CD4-positive, alpha-beta T cell treated with Interleukin-6 at 100 ng/mL for 8 hours (primary cell): ENCODE measurements at places on chromosomes 2 and 18.

DNA sequence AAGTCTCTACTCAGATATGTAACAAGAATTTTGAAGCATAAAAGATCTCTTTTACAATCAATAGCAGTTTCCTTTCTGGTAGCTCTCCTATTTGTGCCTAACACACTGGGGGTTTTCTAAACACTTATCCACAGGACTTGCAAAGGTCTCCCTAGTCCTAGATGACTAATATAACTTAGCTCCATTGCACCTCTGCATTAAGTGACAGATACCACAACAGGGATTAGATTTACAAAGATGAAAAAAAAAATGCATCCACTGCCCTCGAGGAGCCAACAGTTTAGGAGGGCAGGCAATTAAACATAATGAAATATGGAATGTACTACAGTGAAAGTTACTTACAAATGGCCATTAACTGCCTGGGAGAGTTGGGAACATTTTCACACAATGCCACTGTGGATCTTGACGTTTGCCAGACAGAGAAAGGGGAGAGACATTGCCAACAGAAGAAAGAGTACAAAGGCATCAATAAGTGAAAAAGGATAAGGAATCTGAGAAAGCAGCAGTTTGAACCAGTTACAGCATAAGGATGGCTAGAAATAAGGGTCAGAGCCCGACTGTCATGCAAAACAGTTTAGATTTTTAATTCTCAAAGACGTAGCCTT lies 14.3 kb downstream of the PPP3R1 start:
- DNase-seq: no peak

DNA sequence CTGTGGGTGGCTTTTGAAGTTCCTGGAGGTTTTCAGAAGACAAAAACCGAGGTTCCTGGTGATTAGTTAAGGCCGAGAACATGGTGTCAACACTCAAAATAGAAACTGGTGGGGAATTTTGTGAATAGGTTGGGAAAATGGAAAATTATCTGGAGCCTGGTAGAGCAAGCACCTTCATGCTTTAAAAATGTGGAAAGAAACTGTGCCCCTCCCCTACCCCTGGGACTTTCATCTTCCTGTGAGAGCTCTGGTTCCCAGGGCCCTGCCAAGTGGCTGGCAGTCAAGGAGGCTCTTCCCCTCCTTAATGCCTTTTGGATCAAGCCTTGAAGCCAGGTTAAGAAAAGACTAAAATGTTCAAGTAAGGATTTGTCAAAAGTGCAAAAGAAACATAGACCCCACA lies 1.9 kb upstream of the CRACDL start:
- no peak for DNase-seq

DNA sequence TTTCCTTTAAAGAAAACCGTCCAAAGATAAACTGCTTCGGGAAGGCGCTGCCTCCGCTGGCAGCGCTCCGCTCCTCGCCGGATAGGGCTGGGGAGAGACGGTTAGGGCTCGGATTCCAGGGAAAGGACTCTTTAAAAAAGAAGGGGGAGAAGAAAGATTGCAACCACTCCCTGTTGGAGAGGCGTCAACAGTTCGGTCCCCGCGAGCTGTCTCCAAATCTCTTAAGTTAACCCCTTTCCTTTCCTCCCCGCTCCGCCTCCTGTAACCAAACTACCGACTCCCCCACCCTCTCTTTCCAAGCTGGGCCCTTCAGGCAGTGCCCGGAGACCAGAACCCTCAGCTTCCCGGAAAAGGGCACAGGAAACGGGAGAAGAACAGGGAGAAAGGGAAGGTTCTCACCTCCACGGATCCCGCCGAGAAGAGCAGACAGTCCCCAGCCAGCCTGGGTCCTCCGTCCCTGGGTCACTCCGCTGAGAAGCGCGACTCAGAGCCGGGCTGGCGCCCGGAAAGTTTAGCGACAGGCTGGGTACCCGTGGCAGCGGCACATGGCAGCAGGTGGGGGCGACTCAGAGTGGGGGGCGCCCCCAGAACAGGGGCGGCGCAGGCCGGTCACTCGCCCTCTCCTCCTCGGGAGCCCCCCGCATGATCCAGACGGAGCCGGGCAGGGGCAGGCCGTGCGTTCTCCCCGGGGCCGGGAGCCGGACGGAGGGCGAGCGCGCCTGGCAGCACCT lies 675 bp downstream of the FZD5 start:
- DNase-seq: no peak

DNA sequence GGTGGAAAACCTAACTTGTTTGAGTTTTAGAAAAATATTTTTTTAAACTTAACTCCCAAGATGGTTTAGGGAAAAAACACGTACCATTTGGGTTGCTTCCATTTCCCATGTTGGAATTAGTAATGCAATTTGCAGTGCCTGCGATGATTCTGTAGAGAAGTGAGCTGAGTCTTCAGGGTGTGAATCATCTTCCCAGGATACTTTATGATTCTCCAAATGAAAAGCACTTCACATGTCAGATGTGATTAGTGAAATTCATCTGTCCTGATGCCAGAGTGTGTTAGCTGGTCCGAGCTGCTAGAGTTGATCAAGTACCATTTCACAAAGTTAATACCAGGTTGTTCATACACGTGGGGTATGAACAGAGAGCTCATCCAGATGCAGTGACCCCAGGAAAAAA lies 59.1 kb downstream of the ACOXL start:
- DNase-seq: no peak

- no peak for DNase-seq
Measured at GRCh38 chr2:99605036-99605435, 115.2 kb upstream of the REV1 start.

DNA sequence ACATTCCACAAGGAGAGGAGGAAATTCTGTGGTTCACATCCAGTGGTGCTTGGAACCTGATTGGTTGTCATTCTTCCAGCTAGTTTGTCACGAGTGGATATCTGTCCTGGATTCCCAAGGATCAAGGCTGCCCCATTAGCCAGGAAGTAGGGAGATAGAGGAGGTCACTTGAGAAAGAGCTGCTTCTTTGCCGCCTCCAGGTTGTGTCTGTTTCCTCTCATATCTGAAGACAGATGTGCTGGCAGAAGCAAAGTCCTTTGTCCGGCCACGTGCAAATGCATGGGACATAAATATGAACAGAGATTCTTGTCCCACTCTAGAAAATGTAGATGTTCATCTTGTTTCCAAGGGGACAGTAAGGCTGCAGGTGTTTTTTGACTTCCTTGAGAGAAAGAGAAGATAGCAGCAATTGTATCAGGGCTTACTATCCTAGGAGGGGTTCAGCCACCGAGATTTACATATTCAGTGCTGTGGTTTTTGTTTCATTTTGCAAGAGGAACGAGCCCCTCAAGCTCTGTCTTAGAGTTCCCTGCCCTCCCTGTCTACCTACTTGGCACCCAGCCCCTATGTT lies 174.4 kb downstream of the RPIA start:
- no peak for DNase-seq

DNA sequence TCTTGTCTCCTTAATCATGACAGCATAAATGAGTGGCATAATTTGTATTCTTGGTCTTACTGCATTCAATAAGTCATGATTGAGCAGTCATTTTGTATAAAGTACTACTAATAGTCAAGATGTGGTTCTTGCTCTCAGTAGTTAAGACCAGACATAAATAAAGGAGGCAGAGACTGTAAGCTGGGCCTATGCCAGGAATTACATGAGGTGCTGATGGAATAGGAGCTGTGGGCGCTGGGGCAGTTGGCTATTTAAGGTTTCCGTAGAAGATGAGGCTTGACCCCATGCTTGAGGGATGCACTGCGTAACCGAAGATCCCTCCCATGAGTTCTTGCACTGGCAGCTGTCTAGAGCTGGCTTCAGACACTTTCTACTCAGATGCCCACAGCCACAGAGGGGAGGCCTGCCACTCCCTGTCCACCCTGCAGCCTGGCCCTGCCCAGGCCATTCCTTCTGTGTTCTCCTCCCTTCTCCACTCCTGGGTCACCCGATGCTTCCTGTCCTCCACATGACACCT lies 150.9 kb upstream of the REV1 start:
- DNase-seq: no peak

- DNase-seq: no peak
Measured at GRCh38 chr2:242029422-242030225, 160.1 kb downstream of the RTP5 start.

- no peak for DNase-seq
Measured at GRCh38 chr18:11529081-11529480, 80.3 kb upstream of the SLC35G4 start.

DNA sequence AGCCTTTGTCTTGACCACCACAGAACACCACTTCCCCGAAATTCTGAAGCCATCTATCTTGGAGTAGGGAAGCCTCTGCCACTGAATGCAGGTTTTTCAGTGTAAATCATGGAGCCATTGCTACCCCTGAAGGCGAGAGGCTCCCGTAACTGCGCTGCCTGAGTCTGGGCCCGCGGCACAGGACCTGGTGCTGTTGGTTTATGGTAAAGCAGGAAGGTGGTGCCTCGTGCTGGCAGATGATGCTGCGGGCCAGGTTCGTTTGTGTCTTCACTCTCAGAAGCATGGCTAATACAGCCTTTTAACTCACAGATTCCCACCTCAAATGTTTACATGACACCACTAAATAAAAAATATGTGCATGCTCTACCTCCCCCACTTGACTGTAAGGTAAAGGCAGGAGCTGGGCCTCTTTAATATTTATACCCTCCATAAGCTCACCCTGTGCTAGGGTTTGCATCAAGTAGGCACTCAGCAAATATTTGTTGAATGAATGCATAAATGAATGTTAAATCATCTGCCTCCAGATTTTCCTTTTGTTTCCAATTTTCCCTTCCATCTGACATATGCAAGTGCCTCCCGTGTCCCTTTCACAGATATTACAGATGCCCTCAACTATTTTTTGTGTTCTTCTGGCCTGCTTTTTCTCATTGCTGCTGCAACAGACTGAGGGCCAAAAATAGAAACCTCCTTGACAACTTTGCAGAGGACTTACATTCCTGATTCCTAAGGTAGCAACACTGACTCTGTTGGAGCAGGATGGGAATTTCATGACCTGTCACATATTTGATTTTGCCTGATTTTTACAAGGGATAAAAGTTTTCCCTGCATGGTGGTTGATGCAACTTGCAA lies 83.5 kb upstream of the CPO start:
- no peak for DNase-seq

GRCh38 chr2:55896633-55897032 lies 26.9 kb downstream of the EFEMP1 start:
- DNase-seq: no peak

DNA sequence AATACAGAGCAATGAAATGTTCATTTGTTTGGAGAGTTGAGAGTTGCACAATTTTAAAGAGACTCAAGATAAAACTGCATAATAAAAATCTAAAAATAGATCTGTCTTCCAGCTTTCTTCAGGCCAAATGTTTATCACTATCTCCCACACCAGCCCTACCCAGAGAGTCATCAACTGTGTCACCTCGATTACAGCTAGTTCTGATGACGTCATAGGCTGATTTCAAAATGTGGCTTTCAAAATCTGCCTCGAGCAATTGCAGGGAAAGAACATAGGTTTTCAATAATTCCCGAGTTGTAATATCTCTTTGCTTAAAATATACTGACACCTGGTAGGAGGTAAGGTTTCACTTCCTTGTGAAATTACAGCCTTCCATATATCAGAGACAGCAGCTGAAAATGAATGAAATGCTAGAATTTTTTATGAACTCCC lies 677.6 kb upstream of the ID2 start:
- DNase-seq: no peak

- DNase-seq: no peak
Measured at GRCh38 chr2:181805228-181806038, 86.1 kb upstream of the ITPRID2 start.

GRCh38 chr2:207224381-207224780 lies 58.6 kb upstream of the KLF7 start:
- DNase-seq: no peak

GRCh38 chr18:58605027-58606020 lies 23.6 kb downstream of the ALPK2 start:
- DNase-seq: peak; percentile 68

- DNase-seq: no peak
Measured at GRCh38 chr2:221104361-221104811, 467.7 kb downstream of the EPHA4 start.

DNA sequence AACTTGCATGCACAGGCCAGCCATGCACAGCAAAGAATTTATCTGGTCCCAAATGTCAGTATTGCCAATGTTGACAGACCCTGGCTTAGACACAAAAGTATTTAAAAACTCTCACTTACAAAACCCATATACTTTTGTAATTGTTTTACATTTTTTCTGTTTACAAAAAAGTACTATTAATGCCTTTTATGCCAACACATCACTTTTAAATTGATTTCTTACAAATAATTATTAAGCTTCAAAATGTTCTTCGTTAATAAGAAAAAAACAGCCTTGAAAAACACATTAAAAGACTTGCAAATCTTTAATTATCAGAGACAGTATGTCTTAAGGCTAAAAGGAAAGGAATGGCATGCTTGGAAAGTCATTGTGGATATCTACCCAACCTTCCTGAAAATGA lies 181.3 kb upstream of the TWIST2 start:
- no peak for DNase-seq

DNA sequence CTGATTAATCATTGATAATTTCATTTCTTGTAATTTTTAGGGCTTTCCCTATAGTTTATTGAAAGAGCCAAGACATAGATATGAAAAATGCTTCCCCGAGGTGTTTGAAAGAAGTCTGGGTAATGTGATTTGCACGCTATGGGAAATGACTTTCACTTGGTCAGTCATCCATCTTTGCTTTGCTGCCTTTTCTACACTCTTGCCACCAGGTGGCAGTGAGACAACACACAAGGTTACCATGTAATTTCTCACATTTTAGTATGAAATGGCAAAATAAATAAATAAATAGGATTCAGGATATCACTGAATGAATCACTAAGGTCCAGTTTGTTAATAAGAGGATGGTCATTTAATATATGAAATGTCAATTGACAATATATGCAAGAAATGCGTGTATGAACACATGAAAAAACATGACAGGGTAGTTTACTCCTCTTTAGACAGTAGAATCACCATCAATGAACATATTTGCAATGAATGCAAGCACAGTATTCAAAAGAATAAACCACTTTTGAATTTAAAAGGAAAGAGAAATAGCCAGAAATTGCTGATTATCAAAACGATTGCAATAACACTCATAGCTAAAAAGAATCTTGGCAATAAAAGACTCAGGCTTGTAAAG lies 52.2 kb upstream of the KCNH7 start:
- DNase-seq: no peak

DNA sequence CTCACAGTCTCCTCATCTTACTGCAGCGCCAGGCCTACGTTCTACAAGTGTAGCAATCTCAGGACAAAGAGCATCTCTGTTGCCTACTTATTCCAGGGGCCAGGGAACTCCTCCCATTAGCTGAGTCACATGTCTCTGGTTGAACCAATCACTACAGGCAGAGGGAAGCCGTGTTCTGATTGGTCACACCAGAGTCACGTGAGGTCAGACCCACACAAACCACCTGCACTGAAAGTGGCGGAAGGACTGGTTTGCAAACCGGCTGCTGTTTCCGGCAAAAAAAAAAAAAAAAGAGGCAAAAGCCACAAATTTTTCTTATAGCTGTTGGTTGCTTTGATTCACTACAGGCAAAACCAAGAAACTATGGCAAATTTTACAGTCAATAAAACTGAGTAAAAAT lies 21.9 kb upstream of the USP14 start:
- DNase-seq: peak; percentile 44

DNA sequence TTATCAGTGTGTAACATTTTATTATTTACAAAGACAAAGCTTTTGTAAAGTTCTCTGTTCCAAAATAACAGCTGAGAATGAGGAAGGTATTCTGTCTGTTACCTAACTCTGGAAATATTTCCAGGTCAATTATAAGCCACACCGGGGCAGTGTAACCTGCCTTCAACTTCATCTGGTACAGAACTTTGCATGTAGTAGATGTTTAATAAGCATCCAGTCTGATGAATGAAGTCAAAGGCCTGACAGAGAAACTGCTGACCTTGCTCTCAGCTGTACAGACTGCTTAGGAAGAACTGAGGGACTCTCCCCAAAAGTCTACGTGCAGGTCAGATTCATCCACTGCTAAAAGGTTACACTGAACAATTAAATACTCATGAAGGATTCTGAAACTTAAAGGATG lies 43.3 kb downstream of the WDFY1 start:
- DNase-seq: no peak
